ENCODE measurements at places on chromosomes 16 and 17. TPM values are rescaled to one million over a fixed set of nuclear protein-coding genes. Genes with fewer than 3 reads are reported as not detected.

The TLCD3B gene
- 0.13 TPM for total RNA-seq

The NTN3 gene
- not detected for total RNA-seq

The SLFN14 gene
- not detected for total RNA-seq

The ALOX12 gene
- total RNA-seq, result not detected

The TAC4 gene
- not detected for total RNA-seq

The KRT40 gene
- total RNA-seq, result not detected

The SLC12A3 gene
- total RNA-seq, result not detected

The TOB1 gene
- total RNA-seq, result 8.0 TPM

The CES5A gene
- not detected for total RNA-seq

The CX3CL1 gene
- total RNA-seq, result 1.7 TPM

The VAC14 gene
- 44.3 TPM for total RNA-seq

The MARVELD3 gene
- 0.13 TPM for total RNA-seq

The RGS11 gene
- 3.1 TPM for total RNA-seq

The ARL5C gene
- not detected for total RNA-seq

The GCGR gene
- total RNA-seq, result not detected

The CEP95 gene
- 23.3 TPM for total RNA-seq

The CCDC40 gene
- total RNA-seq, result 2.0 TPM

The TERB1 gene
- 0.22 TPM for total RNA-seq

The BFAR gene
- total RNA-seq, result 153 TPM

The NAE1 gene
- total RNA-seq, result 111 TPM

The TSPAN10 gene
- total RNA-seq, result 0.14 TPM

The HSD17B1 gene
- 0.57 TPM for total RNA-seq

The TIMM22 gene
- 24.1 TPM for total RNA-seq

The BCO1 gene
- total RNA-seq, result not detected

The KRTAP4-9 gene
- not detected for total RNA-seq

The CDYL2 gene
- total RNA-seq, result 44.0 TPM

The RPH3AL gene
- total RNA-seq, result 4.4 TPM

The KRT33B gene
- total RNA-seq, result not detected

The NOL3 gene
- total RNA-seq, result 7.0 TPM

The KRTAP2-1 gene
- not detected for total RNA-seq

The BCAR1 gene
- 266 TPM for total RNA-seq

The HCRT gene
- not detected for total RNA-seq

The NPIPA3 gene
- total RNA-seq, result 0.36 TPM

The GAS2L2 gene
- total RNA-seq, result not detected

The CHD9NB gene
- total RNA-seq, result 1.5 TPM

The GEMIN4 gene
- total RNA-seq, result 23.7 TPM

The STRADA gene
- total RNA-seq, result 41.9 TPM

The EXOC3L1 gene
- total RNA-seq, result 3.3 TPM
